ENCODE measurements at places on chromosomes 7 and 10.

GRCh38 chr10:30589441-30589840 lies 40.1 kb downstream of the LYZL2 start:
- DNase-seq: no peak

- DNase-seq: no peak
Measured at GRCh38 chr10:114548662-114549061, 109.4 kb downstream of the ABLIM1 start.

DNA sequence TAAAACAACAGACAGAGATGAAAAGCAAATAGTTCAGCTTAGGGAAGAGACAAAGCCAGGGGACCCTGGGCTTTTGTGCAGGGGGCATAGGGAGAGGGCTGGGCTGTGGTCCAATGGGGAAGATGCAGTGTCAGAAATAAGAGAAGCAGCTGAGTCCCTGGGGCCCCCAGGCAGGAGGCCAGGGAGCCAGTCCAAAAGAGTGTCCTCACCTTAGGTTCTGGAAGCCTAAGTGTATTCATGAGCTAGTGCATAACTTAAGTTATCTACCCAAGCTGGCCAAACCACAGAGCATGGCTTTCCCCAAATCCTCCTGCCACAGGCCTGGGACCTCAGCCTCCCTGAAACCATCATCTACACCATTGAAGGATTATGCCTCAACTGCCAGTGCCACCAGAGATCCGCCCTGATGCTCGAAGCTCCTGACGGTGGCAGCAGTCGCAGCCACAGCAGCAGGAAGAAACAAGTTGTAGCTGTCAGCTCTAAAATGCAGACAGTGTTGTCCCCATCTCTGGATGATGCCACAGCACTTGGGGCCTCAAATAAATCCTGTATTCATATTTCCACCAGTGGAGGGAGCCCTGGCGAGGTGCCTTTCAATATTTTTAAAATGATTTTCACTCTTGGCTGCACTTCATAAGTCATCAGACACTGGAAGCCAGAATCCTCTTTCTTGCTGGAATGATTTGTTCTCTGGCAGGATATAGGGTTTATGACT lies 574.6 kb downstream of the GRID1 start:
- DNase-seq: no peak

GRCh38 chr10:94213001-94213530 lies 149.7 kb downstream of the NOC3L start:
- DNase-seq: no peak

DNA sequence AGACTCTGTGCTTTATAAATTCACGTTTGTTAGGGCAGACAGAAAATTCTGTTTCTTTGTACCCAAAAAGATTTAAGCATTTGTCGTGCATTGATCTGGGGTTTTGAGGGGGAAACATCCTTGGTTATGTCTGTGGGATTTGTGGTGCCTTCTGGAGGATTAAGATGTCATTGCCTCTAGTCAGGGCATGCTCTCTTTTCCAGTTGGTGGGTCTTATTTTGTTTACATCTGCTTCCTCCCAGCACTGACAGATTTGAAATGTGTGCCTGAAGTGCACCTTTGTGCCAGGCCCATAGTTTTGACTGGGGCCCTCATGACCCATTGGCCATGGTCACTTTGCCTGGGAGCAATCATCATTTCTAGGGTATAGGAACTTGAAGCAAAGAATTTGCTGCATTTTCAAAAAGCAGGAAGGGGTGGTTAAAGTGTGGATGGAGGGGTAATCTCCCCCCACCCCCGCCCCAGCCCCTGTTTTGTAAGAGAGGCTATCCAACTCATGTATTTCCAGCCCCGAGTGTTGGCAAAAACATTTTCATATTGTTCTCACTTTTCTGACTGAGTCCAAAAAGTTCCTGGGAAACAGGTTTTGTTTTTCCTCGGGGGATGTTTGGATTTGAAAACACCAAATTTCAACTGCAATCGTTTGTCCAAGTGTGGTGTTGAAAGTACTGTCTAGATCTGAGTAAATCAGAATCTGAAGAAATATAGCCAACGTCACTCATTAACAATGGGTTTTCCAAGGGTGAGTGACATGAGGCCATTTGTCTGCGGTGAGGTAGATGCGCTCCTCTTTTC lies 388.2 kb upstream of the GALNT17 start:
- DNase-seq: no peak

- no peak for DNase-seq
Measured at GRCh38 chr7:82051601-82052000, 281.8 kb upstream of the HGF start.

- DNase-seq: no peak
Measured at GRCh38 chr10:131188494-131188893, 123.0 kb downstream of the TCERG1L start.

DNA sequence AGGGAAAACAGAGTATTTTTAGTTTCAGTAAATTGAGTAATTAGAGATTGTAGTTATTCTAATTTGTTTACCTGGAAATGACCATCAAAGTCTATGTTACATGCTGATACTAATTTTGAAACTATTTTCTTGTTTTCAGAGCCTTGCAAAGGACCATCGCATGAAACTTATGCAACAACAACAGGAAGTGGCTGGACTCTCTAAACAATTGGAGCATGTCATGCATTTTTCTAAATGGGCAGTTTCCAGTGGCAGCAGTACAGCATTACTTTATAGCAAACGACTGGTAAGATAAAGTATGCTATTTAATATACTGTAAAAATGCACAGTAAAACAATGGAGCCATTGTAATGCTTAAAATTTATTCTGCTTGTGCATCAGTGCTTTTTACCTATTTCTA lies 78.5 kb downstream of the TRIM24 start:
- no peak for DNase-seq

GRCh38 chr10:129530581-129530980 lies 63.5 kb downstream of the MGMT start:
- no peak for DNase-seq

- DNase-seq: no peak
Measured at GRCh38 chr7:23246555-23246954, at the start of gene GPNMB. Gene GPNMB (plus strand): TSS chr7:23246775. CDS start chr7:23246858, 83 bp downstream.

DNA sequence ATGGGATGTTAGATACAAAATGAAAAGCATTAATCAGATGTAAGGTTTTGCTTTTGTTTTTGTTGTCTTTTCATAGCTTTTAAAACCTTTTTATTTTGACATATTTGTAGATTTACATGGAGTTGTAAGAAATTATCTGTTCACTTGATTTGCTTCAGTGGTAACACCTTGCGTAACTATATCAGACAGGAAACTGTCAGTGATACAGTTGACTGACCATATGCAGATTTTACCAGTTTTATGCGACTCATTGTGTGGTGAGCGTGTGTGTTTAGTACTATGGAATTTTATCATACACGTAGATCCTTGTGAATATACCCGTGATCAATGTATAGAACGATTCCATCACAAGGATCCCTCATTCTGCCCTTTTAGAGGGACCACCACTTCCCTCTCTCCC lies 701.4 kb downstream of the SUGCT start:
- DNase-seq: no peak

DNA sequence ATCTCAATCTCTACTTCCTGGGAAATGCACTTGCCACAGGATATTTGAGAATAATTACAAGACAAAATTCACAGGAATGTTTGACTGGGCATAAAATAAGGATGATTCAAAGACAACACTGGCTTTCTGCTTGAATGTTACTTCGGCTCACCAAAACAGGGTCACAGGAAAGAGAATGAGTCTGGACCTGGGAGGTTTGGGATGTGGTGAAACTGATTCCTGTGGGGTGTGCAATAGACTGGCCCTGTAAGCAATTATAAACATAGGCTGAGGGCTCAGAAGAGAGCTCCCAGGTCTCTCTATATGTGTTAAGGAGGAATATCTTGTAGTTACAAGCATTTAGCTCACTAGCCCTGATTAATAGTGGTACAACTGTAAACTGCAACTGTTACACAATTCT lies 613.9 kb upstream of the CELF2 start:
- DNase-seq: no peak

- DNase-seq: no peak
Measured at GRCh38 chr10:105691811-105692210, 1050.7 kb downstream of the SORCS3 start.

- no peak for DNase-seq
Measured at GRCh38 chr10:66642217-66642616, 283.6 kb upstream of the LRRTM3 start.

DNA sequence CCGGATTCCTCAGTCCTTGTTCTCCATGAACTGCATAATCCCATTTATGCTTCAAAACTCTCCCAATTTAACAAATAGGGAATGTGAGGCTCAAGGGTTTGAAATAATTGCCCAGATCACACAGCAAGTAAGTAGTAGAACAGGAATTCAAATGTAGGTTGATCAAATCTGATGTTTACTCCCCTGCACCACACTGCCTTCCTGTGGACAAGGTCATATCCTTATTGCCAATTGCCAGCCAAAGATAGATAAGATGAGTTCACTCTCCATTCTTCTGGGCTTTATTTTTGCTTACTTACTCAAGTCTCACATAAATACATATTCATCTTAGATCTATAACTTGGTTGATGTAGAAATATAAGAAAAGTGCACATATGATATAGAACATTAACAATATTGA lies 435.2 kb upstream of the ETV1 start:
- no peak for DNase-seq

GRCh38 chr10:125201108-125201524 lies 40.8 kb upstream of the CTBP2 start:
- DNase-seq: no peak

DNA sequence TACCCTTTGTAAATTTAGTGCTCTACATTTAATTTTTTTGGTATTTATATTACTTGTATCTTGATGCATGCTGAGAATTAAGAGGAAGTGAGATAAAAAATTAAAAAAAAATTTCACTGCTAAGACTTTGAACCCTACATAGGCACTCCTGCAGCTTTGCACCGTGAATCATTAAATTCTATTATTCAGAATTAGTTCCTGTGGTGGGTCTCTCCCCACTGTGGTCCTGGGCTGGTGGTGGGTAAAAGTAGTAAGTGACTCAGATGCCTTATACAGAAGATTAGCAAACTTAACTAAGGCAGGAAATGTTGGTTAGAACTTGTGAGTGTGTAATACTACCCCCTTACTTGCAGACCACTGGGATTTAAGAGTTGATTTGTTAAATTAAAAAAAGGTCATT lies 72.6 kb downstream of the AP3M1 start:
- DNase-seq: no peak

- no peak for DNase-seq
Measured at GRCh38 chr7:21076574-21076973, 289.9 kb upstream of the SP8 start.

GRCh38 chr7:112292162-112292561 lies 85.7 kb downstream of the ZNF277 start:
- DNase-seq: no peak

DNA sequence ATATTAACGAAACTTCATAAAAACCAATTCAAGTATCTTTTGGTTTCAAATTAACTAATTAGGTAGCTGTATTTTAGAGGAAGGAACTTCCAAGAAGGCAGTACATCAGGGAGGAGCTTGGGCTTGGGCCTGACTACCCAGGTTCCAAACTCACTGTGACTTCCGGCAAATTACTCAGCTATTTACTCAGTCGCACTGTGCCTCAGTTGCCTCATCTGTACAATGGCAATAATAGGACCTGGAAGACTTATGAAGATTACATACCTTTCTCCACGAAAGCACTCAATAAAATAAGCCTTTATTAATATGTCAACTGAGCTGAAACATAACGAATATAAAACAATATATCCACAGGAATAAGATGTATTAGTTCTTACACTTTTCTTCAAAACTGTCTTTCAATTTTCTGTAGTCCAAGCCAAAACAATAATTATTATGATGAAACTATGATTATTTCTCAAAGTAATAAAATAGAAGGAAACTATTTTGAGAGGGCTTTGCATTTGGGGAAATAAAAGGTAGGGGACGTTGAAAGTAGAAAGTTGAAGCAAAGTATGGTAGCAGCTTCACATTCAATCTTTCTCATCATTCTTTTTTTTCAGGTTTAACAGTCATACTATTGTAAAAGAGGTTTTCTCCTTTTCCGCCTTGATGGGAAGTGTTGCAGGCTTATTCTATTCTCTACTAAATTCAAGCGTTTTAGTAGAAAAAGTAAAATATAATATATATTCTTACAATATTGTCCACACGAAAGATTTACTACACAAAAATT lies 10.5 kb upstream of the EBLN1 start:
- no peak for DNase-seq

- DNase-seq: no peak
Measured at GRCh38 chr7:47335557-47336471, 246.1 kb downstream of the TNS3 start.

- no peak for DNase-seq
Measured at GRCh38 chr7:18724318-18724717, 228.8 kb downstream of the HDAC9 start.

DNA sequence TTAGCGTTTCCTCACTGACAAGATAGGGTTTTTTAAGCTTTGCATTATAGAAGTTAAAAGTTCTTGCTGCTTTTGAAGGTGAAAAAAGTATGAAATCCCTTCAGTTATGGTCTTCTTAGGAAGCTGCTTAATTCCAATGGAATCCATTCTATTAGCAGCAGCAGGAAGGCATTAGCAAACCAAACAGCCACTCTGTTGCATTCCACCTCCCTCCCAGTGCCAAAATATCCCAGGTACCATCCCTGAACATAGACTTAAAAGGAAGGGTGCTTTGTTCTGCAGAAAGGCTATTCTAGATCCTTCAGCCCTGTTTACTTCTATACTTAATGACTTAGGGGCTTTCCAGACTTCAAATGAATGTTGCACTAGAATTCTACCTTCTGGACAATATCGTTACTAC lies 23.8 kb downstream of the ENO4 start:
- DNase-seq: no peak

- no peak for DNase-seq
Measured at GRCh38 chr7:47730142-47730541, 148.2 kb upstream of the TNS3 start.

DNA sequence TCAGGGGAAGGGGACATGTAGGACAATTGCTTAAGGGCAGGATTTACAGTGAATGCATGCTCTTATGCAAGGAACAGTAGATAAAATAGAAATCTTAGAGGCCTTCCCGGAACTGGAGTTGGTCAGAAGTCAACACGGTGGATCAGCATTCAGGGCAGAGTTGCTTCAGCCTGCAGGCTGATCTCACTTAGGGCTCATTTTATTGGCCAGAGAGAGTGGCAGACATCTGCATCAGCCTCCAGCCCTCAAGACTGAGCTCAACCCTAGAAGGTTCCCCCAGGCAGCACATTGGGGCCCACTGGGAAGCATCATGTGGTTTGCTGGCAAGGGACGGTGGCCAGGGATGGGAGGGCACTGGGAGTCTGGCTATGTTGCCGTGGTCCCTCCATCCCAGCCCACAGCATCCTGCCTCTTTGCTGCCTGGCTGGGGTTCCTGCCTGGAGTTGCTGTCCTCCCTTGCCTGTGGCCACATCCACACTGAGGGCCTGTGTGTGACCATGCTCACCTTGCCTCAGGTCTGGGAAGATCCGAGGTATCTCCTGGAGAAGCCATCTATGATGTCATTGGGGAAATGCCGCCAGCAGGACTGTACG lies 13.0 kb downstream of the SCART1 start:
- DNase-seq: no peak

GRCh38 chr10:24272374-24272773 lies 63.4 kb downstream of the KIAA1217 start:
- DNase-seq: no peak

- no peak for DNase-seq
Measured at GRCh38 chr10:18364987-18365775, 225.0 kb downstream of the CACNB2 start.

GRCh38 chr7:117066668-117067067 lies 113.4 kb downstream of the ST7 start:
- no peak for DNase-seq

- no peak for DNase-seq
Measured at GRCh38 chr7:80128918-80129317, 5.7 kb upstream of the GNAI1 start.

- no peak for DNase-seq
Measured at GRCh38 chr7:131100357-131101054, 227.2 kb upstream of the MKLN1 start.
